ENCODE measurements at places on chromosomes 4 and X.

DNA sequence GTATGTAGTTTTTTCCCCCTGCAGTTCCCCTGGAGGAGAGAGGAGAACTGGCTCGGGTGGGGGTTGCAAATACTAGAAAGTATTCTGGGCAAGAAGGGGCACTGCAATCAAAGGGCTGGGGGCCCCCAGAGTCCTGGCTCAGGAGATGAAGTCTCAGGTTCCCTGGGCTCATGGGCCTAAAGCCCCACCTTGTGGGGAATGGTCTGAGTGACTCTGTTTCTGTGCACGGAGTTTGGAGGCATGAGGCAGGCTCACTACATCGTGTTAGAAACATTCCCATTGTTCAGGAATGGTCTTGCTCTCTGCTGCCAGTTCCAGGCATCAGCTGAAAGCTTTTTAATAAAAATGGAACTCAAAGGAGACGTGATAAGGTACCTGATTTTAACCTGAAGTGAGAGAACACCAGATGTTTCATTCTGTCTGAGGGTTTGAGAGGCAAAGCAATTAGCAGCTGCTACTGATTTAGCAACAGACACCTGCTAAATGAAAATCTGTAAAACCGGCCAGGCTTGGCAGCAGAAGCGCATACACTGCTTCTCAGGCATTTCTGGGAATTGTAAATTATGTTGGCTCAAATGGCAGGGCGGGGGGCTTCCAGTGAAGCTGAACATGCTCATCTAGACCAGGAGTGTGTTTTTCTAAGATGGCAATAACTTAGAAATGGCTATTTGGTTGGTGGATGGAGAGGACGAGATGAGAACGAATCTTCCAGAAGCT lies 122.7 kb downstream of the TMEM164 start:
- no peak for DNase-seq

DNA sequence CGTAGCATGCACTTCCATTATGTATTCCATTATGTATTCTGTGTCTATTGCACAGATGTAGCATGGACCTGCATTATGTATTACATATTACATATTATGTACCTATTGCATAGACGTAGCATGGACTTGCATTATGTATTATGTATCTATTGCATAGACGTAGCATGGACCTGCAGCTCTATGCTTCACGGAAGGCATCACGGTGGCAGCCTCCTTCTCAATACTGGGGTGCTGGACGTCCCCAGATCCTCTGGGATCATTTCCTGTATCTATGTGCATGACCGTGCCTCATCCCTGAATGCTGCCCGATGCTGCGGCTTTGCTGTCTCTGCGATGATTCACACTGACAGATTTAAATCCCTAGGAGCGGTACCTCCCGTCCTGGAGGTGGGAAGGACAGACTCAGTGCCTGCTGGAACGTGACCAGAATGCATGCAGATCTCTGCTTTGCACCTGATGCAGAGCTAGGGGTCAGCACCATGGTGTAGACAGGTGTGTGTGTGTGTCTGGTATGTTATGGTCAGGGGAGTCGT lies 317.5 kb downstream of the DHRSX start:
- no peak for DNase-seq

DNA sequence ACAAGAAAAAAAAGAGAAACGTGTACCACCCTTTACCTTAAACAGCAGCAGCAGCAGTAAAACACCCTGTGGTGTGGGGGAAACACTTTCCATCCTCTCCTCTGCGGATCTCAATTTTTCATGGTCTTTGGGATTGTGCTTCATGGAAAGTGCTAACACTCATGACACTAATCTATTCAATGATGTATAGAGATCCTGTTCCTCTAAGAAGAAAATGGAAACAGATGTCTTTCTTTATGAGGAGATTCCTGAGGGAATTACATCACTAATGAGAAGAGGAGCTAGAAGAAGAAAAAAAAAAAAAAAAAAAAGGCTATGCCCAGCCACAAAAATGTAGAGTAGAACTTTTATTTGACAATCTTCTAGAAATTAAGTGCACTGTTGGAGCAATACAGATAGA lies 62.9 kb upstream of the NDST3 start:
- no peak for DNase-seq

DNA sequence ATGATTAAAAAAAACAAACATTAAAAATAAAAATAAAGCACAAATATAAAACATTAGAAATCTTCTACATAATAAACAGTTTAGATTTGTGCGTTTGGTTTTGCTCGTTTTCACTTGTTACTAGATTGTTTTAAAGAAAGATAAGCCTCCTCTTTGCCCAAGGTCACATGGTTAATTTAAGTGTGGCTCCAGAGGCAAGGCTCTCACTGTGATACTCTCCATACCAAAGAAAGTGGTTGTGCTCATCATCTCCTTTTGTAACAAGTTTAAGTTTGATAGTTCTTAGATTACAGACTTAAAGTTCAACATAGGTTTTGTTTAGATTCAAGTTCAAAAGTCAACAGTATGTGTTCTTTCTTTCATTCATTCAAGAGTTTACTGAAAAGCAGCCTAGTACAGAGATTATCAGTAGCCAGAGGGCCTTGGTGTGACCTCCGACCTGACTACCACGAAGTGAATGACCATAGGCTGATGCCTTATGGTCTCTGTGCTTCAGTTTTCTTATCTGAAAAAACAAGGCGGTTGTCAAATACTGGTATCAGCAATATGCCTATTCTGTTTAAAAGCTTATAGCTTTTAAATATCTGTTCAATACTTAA lies 133.2 kb downstream of the ZAR1 start:
- DNase-seq, result no peak

- DNase-seq, result no peak
These were observed 126.9 kb upstream of the GPRIN3 start for GRCh38 chr4:89434364-89434988.

DNA sequence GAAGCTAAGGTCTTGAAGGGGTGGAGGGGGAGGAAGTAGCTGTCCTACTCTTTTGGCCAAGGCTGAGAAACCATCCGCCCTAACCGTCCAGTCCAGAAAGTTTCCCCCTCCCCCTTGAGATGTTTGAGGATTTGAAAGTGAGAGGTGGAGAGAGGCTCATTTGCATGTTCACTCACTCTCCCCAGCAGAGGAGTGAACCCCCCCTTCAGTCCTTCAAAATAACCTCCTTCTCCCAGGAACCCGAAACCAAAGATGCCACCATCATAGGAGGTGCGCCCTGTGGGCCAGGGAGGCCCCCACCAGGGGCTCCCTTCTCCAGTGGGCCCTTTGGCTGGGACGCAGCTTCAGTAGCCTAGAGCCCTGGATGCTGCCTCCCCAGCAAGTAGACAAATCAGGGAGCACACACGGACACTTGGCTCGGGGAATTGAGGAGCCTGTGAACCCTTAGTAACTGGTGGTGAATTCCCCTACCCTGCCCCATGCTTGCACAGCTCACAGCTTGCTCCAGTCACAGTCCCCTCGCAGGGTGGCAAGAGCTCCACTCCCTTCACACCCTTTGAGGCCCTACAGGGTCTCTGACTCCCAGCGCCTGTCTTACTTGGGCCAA lies 25.6 kb downstream of the ELF4 start:
- peak; percentile 22 for DNase-seq

- no peak for DNase-seq
These were observed 731.3 kb downstream of the DMD start for GRCh38 chrX:32480019-32480418.

GRCh38 chr4:68907245-68907644 lies 44.4 kb downstream of the UGT2A3 start:
- DNase-seq, result no peak

DNA sequence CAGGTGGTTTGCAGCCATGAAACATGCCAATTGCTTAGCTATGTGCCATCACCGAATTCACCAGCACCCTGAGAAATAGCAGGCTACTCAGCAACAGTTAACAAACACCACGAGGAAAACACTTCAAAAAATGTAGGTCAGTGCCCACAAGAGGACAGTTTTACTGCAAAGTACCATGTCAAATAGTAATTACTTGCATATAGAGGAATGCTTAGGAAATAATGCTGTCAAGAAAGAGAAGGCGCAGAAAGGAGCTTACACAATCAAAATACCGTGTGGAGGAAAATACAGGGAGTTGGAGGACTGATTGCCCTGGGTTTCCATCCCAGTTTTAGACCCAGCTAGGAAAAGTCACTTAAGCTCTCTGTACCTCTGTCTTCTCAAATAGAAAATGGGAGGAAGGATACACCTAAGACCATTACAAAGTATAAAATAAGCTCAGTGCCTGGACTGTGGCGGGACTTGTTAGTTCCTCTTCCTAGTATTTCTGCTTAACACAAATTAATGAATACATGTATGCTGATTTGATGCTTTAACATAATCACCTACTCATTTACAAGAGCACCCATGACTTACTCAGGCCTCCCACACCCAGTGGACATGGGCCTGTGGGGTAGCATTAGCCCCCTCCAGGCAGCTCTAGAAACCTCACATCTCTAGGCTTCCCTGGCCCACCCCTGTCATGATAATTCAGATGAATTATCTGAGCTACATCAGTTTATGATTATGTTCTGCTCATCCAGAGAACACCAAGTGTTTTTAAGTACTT lies 44.5 kb upstream of the IL21 start:
- no peak for DNase-seq

GRCh38 chrX:72079607-72080006 lies 52.1 kb downstream of the RTL5 start:
- DNase-seq, result no peak

DNA sequence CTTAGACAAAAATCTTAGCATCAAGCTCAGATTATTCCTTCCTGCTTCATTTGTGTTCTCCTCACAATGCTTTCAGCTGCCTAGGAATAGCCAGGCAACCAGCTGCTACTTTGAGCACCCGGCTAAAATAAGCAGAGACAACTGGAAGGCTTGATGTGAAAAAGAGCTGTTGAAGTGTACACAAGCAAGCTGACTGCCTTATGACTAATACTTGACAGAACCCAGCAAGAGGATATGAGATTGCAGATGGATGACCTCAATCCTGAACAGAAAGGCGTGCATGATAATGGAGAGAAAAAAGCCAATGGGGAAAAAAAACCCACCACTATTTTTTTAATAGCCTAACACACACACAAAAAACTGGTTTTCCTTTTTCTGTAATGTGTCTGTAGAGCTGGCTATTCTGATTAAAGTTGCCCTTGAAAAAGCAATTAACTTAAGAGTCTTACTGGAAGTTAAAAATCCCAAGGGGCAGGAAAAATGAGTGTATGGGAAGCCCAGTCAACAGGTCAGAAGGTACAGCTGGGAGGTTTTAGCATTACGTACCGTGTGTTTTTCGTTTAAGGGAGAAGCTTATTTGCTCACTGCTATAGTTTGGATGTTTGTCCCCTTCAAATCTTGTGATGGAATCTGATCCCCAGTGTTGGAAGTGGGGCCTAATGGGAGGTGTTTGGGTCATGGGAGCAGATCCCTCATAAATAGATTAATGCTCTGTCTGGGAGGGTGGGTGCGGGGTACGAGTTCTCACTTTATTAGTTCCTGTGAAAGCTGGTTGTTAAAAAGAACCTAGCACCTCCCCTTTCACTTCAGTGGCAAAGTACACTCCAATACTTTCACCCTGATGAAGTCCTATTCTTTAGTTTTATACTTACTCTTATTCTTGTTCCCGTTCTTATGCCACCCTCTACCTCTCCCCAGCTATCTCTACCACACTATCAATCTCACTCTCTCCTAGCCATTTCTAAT lies 37.1 kb upstream of the HERC6 start:
- no peak for DNase-seq

GRCh38 chr4:133866328-133866699 lies 335.3 kb downstream of the PABPC4L start:
- DNase-seq, result no peak

DNA sequence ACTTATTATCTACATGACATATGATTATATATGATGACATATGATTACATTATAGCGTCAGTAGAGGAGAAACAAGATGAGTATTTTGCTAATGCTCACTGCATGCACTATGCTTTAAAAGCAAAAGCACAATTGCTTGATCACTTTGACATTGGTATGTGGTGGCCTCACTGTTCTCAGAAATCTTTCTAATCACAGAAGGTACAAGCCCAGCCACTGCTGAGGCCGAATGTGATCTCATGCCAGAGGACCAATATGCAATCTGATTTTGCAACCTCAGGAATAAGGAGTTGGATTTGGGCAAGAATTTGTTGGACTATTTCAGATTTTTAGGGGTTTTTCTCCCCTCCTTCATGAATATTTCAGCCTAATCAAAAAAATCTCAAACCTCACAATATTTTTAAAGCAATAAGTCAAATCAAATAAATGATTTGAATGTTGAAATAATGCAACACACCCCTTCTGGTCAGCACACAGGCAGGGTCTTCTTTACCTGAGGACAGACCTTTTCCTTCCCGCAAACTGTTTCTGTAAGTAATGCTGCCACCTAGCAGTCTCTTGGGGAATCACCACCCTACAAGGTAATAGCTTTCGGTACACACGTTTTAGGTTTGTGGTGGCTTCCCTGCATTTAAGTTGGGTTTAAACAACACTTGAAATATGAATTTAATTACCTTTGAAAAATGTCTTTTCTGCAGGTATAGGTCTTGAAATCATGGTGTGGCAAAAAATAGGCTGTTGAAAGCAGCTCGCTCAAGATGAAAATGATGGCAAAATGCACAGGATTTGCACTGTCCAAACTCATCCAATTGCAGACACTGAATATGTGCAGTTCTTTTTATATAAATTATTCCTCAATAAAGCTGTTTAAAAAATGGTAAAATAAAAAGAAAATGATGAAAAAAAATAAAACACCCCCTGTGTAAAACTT lies 4.8 kb upstream of the CXCL13 start:
- DNase-seq, result peak; percentile 34

- DNase-seq, result no peak
These were observed 39.7 kb upstream of the PROM1 start for GRCh38 chr4:16123356-16124084.

- DNase-seq, result peak; percentile 32
These were observed 21.8 kb downstream of the NKX3-2 start for GRCh38 chr4:13522282-13523104.

DNA sequence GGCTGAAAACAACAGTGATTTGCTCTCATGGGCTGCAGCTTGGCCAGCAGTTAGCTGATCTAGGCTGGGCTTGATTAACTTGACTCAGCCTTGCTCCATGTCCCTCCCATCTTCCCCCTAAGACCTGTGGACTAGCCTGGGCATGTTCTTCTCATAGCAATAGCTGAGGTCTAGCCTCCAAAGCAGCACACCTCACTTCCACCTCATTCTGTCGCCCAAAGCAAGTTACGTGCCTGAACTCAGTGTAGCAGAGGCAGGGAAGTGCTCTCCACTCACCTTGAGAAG lies 62.2 kb downstream of the EVC start:
- DNase-seq, result no peak
